ENCODE measurements at places on chromosomes 4 and X.

DNA sequence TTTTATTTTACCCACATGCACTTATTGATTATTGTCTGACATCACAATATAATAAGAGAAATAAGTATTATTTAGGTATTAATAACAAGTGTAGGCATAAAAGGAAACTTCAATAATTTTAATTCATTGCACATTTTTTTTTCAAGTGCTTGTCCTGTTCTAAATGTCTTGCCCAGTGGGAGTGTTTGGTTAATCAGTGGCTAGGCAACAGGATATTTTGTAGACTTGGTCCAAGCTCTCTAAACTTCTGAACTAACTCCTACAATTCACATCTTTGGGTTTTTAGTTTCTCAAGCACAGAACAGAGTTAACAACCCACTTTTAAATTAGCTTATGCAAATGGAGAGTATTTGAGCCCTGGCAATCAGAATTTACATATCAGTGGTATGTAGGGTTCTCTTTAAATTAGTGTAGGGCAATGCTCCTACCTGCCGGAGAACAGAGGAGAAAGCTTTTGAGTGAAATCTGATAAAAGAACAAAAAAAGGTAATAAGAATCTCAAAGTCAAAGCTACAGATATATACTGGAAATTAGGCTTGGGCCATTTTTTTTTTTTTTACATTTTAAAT is 353.5 kb downstream of the ADGRL3 start:
- no peak for DNase-seq

GRCh38 chrX:42678133-42678532 is 99.8 kb downstream of the PPP1R2C start:
- DNase-seq, result no peak

DNA sequence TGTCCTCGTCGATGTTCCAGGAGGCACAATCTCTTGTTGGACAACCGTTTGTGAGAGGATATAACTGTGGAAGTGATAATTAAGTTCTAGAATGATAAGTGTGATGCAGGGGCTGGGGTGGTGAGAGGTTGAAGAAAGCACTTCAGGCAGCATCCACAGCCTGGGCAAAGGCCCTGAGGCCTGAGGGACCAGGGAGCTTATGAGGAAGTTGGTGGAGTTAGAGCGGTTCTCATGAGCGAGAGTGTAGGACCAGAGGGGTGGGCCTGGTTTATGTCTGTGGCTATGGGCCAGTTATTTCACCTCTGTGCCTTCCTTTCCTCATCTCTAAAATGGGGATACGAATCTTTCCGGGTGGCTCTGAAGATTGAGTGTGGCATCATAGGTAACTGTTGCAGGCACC is 2.7 kb downstream of the CCDC120 start:
- no peak for DNase-seq

- no peak for DNase-seq
Observed at GRCh38 chr4:5100336-5100735, 49.1 kb downstream of the STK32B start.

DNA sequence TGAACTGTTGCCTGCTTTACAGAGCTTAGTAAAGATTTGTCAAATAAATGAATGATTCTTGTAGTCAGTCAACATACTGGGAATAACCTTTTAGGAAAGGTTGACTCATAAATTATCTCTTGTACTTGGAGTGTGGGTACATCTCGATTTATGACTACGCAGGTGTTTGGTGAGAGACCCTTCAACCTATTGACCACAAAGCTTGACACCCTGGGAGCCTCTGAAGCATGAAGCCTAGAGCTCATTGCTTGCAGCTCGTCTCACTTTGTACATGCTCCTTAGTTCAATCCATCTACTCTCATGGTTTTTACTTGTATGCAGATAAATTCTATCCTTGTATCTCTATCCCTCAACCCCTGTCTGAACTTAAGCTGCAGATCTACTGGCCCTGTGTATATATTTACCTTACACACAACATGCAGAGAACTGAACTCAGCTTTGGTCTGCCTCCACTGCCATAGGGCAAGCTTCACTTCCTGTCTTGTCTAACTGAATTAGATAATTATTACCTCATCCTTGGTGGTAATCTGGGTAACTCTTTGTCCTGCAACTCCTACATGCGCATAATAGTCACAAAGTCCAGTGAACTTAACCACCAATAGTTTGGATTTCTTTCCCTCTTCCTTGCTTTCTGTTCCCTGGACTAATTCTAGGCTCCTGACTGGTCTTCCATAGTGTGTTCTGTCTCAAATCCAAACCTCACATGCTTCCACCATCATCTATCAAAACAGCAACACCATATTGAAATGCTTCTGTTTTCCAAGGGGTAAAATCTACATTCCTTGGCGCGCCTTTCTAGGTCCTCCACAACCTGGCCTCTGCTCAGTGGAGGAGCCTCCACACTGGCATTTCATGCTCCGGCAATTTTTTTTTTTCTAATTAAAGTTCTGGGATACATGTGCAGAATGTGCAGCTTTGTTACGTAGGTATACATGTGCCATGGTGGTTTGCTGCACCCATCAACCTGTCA is 32.2 kb upstream of the FAT1 start:
- no peak for DNase-seq

GRCh38 chrX:129593137-129593536 is 53.1 kb downstream of the OCRL start:
- no peak for DNase-seq

DNA sequence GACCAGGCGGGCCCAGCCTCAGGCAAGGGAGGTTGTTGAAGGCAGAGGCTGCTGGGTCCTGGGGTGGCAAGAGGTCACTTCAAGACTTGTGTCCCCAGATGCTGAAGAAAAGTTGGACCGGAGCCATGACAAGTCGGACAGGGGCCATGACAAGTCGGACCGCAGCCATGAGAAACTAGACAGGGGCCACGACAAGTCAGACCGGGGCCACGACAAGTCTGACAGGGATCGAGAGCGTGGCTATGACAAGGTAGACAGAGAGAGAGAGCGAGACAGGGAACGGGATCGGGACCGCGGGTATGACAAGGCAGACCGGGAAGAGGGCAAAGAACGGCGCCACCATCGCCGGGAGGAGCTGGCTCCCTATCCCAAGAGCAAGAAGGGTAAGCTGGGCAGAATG is 4.4 kb downstream of the PQBP1 start:
- no peak for DNase-seq

- no peak for DNase-seq
Observed at GRCh38 chrX:102835504-102836146, 101.4 kb upstream of the RAB40AL start.

- DNase-seq, result no peak
Observed at GRCh38 chr4:156662921-156663320, 308.7 kb downstream of the PDGFC start.

- DNase-seq, result no peak
Observed at GRCh38 chr4:177023951-177024350, 231.2 kb upstream of the VEGFC start.

GRCh38 chr4:56160636-56161035 is 211.9 kb downstream of the CEP135 start:
- DNase-seq, result no peak

- DNase-seq, result no peak
Observed at GRCh38 chr4:55673424-55673823, 37.3 kb upstream of the NMU start.

GRCh38 chr4:27154706-27155105 is 294.1 kb downstream of the STIM2 start:
- no peak for DNase-seq

GRCh38 chrX:71541210-71542022 is 8.5 kb downstream of the OGT start:
- DNase-seq, result no peak

GRCh38 chrX:130676861-130677260 is 226.1 kb downstream of the ENOX2 start:
- DNase-seq, result no peak

DNA sequence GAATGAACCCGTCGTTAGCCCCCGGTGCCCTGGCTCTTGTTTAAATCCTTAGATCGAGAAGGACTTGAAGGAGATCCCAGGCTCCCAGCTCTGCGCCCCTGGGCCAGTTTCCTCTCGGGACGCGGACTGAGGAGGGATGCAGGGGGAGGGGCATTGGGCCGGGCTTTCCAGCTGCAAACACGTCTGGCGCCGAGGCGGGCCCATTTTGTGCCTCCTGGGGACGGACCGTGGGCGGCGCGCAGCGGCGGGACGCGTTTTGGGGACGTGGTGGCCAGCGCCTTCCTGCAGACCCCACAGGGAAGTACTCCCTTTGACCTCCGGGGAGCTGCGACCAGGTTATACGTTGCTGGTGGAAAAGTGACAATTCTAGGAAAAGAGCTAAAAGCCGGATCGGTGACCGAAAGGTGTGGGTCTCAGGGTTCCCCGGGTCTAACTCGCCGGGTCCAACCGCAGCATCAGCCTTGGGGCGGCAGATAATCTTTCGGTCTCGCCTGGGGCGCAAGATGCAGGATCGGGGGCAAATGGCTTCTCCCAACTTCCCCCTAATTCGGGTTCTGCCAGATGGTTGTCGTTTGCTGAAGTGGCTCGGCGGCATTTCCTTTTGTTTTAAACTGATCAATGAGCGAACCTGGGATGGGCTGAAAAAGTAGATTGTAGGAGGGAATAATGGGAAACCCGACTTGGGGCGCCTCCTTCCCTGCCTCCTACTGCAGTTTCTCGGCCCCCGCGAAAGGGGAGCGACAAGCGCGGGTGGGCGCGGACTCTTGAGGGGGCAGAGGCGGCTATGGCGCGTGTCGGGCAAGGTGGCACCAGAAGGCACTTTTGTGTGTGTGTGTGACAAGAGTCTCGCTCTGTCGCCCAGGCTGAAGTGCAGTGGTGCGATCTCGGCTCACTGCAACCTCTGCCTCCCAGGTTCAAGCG is 2.9 kb downstream of the PDGFRA start:
- no peak for DNase-seq

- DNase-seq, result no peak
Observed at GRCh38 chr4:26215725-26216124, 105.1 kb upstream of the RBPJ start.

GRCh38 chr4:186739802-186740434 is 16.3 kb upstream of the FAT1 start:
- no peak for DNase-seq

DNA sequence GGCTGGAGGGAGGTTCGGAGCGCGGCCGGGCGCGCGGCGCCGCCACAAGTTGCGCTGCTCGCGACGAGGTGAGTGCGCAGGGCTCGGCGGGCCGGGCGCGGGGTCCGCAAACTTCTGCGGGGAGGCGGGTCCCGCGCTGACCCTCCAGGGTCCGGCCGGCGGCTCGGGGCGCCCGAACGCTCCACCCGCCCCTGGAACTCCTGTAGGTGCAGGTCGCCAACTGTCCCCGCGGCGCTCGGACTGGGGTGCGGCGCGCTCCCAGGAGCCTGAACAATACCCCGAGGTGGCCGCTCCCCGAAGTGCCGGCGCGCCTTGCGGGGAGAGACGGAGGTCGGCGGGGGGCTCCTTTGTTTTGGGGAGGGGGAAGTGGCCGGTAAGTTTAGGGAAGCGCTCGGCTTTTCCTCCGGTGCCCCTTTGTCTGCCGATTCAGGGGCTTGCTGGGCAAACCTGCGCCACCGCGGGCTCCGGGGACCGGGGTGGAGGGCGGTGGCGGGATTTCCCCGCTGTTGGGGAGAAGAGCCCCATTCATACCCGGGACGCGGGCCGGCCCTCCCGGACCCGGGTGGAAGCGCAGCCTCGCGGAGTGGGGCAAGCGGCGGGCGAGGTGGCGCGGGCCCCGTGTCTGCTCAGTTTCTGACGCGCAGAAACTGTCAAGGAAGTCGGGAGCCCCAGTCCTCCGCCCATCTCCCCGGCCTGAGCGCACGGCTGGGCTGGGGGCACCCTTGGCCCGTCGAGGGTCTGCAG is 694 bp downstream of the TBL1X start:
- no peak for DNase-seq

GRCh38 chrX:100207331-100208024 is 202.6 kb downstream of the PCDH19 start:
- no peak for DNase-seq

DNA sequence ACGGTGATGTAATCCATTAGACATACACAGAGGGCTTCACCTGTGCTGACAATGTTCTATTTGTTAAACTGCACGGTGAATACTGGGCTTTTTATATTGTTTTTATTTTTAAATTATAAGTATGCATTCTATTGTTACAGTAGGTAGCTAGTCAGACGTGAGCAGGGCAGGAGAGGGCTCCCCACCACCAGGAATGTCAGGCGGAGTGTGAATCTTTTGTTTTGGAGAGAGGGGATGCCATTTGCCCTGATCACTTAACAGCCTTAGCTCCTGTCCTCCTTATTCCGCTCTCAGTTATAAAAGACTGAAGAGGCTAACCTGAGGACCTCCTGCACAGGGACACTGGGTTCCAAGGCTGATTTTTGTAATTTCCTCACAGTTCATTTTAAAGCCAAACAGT is 151.6 kb upstream of the TAPT1 start:
- DNase-seq, result no peak

DNA sequence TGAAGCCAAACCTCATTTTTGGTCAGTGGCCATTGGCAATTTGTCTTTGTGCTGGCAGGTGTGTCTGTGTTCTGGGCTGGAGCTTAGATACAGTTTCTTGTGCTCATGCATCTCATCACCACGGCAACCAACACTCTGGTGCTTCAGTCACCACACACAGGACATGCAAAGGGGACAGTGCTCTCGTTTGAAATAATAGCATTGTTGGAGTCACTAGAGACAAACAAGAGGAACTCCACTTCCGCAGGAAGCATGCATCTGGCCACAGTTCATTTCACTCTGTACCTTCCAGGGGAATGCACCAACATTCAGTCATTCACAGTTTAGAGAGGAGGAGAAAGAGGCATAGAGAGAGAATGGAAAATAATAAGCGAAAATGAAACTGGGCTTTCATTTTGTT is 267.4 kb downstream of the ANK2 start:
- no peak for DNase-seq

DNA sequence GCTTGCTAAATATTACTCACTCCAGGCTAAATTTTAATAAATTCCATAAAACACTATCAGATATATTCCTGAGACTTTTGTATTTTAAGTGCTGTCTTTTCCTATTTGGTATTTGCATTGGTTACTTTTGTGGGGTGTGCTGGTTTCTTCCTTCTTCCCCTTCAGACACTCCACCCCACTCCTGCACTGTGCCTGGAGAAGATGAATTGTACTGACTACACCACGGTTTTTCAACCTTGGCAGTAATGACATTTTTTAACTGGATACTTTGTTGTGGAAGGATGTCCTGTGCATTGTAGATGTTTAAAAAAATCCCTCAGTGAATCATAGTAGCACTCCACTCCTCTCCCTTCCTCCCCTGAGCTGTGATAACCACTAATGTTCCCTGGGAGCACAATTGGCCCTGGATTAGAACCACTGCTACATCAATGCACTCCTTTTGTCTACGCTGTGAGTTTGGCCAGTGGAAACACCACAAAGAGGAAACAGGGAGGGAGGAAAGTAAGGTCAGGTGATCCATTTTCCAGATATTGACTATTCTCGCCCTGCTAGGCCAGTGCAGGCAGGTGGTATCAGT is 36.3 kb downstream of the SNCA start:
- no peak for DNase-seq

DNA sequence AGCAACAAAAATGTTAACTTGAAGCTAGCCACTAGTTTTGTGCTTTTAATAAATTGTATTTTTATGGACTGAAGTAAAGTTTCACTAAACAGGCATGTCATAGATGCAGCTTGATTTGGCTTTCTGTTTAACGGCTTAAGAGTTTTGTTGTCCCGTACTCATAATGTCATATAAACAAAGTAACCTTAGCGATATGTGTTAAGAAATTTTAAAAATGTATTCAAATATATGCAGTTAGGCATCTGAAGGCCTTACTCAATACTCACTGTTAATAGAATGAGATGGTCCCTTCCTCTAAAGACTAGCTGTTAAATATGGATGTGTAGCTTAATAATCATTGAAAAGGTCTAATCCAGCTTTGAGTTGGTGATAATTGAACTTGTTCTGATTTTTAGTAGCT is 1.0 kb upstream of the SCLT1 start:
- no peak for DNase-seq

GRCh38 chr4:86613734-86614133 is 19.6 kb downstream of the PTPN13 start:
- no peak for DNase-seq

GRCh38 chrX:25737540-25737939 is 400.6 kb upstream of the MAGEB18 start:
- no peak for DNase-seq
